ENCODE measurements at places on chromosomes 7 and 10.

DNA sequence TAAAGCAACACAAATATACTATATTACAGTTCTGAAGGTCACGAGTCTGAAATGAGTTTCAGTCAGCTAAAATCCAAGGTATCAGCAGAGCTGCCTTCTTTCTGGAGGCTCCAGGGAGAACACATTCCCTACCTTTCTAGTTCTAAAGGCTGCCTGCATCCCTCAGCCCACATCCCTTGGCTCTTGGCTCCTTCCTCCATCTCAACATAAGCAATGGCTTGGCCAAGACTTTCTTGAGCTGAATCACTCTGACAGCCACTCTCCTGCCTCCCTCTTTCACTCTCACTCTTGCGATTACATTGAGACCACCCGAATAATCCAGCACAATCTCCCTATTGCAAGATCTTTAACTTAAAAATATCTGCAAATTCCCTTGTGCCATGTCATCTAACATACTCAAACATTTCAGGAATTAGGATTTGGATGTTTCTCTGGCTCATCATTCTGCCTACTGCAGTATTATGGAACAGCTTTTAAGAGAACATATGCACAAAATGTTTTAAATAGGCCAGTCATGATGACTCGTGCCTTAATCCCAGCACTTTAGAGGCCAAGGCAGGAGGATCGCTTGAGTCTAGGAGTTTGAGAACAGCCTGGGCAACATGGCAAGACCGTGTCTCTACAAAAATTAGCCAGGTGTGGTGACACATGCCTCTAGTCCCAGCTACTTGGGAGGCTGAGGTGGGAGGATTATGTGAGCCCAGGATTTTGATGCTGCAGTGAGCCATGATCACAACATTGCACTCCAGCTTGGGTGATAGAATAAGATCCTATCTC is 144.2 kb upstream of the VSTM2A start:
- DNase-seq = no peak

- DNase-seq = no peak
Observed at GRCh38 chr10:117934477-117934876, 112.3 kb downstream of the RAB11FIP2 start.

DNA sequence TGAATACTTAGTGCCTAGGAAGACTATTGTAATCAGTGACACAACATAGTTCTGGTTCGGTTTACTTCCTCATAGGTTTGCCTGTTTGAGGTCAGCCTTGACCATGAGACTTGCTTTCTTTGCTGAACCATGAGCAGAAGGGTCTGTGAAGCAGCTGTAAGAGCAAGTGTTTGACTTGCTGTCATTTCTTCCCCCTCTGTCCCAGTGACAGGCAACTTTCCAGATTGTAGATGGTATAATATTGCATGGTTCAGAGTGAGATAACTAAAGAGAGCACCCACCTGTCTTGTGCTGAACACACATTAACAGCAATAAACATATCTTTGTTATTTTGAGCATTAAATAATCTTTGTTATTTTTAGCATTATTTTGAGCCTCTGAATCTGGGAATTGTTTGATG is 9.3 kb upstream of the RTKN2 start:
- no peak for DNase-seq

DNA sequence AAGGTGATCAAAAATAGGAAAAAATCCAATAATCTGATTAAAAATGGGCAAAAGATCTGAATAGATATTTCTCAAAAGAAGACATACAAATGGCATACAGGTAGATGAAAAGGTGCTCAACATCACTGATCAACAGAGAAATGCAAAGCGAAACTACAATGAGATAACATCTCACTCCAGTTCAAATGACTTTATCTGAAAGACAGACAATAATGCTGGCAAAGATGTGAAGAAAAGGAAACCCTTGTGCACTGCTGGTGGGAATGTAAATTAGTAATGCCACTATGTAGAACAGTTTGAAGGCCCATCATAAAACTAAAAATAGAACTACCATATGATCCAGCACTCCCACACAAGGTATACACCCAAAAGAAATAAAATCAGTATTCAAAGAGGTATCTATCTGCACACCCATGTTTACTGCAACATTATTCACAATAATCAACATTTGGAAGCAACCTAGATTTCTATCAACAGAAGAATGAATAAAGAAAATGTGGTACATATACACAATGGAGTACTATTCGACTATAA is 85.0 kb downstream of the LRRN3 start:
- DNase-seq = no peak

DNA sequence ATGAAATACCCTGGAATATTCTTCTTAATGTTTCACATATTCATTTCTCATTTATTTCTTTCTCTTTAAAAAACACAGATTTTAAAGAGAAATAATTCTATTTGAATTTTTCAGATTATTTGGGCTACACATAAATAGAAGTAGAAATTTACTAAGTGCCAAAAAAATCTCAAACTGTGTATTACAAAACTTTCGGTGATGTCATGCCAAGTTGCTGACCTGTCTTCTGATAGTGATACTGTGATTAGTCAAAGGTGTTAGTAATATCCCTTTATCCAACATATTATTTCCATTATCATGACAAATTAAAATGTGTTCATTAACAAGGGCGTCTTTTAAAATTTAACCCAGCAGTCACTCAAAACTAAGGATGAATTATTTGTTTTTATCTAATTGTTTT is 60.1 kb downstream of the COL28A1 start:
- DNase-seq = no peak

DNA sequence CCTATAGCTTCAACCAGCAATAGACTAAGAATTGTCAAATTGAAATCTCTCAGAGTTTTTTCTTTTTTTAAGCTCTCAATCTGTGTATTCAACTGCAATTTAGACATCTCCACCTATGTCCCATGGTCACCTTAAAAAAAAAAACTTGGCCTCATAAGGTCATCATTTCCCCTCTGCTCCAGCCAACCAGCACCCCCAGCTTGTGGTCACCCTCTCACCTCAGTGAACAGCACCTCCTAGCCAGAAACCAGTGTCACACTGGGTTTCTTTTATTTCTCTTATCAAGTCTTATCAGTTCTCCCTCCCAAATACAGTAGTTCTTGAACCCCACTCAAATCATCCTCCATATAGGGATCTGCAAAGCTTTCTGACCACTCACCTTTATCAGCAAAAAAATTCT is 4.0 kb downstream of the ITGB1 start:
- no peak for DNase-seq

DNA sequence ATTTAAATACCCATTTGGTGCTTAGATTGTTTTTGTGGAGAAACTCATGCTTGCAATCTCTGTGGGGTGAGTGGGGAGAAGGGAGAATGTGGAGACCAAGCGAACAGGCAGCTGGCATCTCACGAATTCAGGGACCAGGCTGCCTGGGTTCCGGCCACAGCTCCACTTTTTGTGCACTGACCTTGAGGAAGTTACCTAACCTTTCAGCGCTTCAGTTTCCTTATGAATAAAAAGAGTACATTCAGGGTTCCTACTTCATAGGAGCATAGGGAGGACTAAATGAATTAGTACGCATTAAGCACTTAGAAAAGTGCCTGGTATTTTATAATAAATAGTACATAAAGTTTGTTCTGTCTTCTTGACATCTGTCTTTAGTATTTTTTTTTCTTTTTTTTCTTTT is 72.5 kb downstream of the PRTFDC1 start:
- DNase-seq = no peak

- DNase-seq = no peak
Observed at GRCh38 chr10:59098831-59099452, 77.5 kb upstream of the PHYHIPL start.

DNA sequence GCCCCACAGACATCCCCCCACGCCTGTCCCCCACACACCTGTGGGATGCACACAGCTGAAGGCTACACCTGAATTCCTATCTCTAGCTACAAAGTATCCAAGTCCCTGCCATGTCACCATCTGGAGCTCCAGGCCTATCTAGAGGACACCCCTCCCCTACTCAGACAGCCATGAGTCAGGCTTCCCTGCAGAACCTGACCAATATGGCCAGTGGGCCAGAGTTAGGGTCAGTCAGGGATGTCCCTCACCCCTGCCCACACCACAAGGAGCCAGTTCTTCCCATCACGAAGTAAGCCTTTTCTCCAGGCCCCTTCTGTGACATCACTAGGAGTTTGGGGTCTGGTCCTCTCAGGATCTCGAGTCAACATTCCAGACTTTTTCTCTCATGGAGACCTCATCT is 10.6 kb upstream of the SLC18A3 start:
- DNase-seq = peak; percentile 37

- no peak for DNase-seq
Observed at GRCh38 chr10:35307297-35307696, 29.0 kb upstream of the CCNY start.

DNA sequence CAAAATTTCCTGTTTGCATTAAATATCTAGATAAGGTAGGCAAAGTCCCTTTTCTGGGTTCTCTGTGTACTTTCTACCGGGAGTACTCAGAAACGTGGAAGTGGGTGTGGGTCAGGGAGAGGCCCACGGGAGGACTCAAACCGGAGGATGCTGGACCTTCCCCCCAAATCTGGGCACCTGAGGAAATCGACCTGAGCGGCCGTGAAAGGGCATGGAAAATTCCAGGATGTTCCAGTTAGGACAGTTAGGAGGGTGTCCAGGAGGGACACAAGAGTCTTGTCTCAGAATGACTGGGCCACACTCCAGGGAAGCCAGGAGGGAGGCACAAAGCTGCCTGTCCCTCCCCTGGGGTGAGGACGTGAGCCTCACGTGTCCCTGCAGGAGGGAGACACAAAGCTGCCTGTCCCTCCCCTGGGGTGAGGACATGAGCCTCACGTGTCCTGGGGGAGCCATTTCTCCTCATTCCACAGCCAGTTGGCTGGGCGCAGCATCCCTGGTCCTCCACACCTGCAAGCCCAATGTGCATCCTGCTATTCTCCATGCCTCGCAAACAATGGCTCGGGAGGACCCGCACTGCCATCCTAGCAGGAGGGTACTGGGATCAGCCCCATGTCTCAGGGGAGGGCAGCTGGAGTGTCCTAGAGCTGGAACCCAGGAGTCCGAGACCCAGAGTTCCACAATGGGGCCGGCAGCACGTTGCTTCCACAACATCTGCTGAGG is 190.5 kb upstream of the PPP2R2D start:
- DNase-seq = no peak

DNA sequence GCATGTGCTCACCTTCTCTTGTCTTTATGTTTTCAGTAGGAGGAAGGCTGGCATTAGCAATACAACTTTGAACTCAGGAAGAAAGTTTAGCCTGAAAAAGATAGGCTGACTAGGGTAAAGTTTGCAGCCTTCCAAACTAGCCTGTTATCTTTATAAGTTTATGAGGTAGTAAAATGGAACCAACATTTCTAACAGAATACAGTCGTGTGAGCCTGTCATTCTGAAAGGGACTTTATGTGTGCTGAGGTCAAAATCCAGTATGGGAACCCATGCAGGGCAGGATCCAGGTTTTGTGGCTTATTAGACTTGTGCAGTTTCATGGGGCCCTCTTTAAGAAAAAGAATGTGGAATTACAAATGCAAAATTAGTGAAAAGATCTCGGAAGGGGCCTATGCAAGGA is 201.0 kb upstream of the PRPS1L1 start:
- DNase-seq = no peak

DNA sequence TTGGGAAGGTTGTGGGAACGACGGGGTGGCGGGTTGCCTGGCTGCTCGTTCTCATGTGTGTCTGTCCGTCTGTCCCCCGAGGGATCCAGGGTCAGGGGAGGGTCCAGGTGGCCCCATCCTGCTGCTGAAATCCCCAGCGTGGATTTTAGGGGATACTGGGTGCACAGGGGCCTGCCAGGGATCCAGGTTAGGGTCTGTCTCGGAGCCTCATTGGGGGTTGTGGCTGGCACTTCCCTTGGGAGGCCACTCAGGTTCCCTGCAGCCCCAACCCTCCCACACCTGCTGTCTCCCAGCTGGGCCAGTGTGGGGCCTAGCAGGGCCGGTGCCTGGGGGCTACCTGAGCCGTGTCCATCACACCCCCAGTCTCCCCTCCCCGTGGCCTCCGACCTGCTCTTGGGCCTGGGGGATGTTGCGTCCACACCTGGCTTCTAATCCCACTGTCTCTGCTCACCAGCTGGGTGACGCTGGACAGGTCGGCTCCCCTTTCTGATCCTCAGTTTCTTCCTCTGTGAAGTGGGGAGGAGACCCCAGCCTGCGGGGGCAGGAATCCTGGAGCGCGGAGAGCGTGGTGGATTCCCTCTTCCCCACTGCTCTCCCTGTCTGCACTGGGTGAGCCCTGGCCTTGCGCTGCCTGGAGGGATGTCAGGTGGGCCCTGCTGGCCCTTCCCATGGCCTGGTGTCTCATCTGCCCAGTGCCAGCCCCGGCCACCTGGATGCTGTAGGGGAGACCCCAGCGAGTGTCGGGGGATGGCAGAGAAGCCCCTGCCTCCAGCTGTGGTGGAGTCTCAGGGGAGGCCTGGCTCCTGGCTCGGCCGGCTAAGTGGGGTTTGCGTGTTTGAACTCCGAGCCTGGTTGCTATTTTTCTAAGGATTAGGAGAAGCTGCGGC is 81.6 kb downstream of the UNCX start:
- DNase-seq = no peak

DNA sequence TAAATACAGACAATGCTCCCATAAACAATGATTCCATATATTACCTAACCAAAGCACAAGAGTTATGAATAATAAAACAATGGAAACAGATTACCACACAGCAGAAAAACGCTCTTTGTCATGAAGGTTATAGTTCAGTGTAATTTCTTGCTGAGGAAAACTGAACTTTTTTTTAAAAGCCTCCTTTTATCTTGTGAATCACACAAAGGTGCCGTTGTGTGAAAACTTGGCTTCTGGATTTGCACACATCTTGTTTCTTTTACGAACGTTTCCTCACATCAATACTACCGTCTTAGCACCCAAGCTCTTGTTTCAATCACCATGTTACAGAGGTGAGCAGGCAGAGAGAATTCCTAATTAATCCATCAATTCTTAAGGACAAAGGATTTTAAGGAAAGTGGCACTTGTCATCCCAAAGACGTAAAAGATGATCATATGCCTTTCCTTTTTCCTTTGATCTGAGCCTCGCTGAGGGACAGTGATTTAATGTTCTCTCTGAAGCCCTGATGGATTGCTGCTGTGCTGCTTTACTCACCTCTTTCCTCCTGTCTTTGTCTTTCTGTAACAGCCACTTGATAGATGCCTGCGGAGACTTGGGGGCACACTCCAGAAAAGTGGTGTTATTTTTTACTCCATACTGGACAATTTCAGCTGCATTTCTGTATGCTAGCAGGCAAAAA is 110.1 kb downstream of the CD36 start:
- no peak for DNase-seq

DNA sequence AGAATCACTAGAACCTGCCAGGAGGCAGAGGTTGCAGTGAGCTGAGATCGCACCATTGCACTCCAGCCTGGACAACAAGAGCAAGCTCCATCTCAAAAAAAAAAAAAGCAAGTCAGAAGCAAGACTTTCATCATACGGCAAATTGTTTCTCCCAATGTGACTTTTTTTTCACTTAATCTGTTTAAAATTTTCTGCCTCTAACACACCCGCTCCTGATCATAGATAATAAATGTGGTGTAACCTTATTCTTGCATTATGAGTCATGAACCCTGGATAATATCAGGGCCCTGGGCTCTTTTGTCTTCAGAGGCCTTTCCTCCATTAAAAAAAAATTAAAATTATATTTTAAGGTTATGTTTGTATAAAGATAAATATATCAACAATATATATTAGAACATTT is 111.4 kb upstream of the JCAD start:
- DNase-seq = no peak

DNA sequence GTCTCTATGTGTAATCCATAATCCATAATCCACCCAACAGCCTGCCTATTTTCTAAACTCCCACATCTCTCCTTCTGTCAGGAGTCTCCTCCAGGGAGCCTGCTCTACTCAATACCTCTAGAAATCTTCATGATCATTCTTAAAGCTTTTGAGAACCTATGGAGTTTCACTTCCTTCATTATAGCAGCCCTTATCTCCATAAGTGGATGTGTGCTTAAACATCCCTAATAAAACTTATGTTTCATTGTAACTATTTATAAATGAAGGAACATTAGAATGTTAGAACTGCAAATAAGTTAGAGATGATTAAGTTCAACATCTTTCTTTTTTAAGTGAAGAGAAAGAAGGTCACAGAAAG is 8.5 kb downstream of the CPED1 start:
- no peak for DNase-seq
